Central memory CD4-positive, alpha-beta T cell (primary cell): ENCODE measurements at places on chromosomes 12 and 14.

DNA sequence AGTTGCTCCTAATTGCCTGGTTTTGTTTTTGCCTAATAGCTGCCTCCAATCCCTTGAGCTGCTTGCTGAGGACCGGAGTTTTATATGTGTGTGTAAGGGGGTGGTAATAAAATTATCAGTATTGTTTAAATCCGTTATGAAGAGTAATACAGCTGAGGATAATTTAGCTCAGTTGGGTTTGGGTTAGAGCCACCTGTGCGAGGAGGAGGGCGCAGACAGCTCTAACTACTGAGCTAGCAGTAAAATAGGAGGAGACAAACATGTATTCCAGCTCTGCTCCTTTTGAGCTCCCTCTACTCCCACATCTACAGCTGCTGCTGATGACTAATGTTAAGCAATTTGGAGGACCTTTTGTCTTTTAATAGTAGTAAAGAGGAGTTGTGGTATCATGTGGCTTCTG, 61.5 kb downstream of the SPATS2 start:
- no peak for DNase-seq

DNA sequence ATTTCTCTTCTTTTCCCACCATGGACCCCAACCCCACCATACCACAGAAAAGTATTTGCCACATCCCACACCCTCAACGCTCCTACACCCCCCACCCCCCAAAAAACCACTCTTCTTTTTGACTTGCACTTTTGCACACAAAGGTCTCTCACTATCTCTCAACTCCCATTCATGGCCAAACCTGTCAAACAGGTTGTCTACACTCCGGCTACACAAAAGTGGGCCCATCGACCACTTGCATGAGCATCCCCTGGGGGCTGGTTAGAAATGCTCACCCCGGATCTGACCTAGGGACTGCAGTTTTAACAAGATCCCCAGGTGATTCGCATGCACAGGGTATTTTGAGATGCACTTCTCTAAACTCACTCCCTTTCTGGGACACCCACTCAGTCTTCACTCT, 248.2 kb downstream of the DPF3 start:
- no peak for DNase-seq

DNA sequence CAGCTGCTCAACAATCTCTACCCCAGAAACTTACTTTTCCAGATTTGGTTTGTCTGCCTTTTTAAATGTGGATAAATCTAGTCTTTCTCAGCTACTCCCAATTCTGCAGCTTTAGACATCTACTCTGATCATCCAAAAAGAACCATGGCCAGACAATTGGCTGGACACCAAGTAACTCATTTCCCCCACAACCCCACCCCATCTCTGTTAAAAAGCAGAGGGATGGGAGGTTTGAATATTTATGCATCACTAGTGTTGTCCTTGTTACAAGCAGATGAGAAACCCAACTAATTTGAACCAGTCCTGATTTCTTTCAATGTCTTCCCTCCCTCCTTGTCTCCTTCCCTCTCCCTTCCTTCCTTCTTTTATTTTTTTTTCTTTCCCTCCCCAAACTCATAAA, 391.9 kb downstream of the GALC start:
- DNase-seq = no peak

GRCh38 chr14:52553671-52554575, 1.3 kb downstream of the GPR137C start:
- DNase-seq = peak; percentile 81

- DNase-seq = no peak
Observed at GRCh38 chr12:71303199-71303598, 136.4 kb upstream of the LGR5 start.

GRCh38 chr12:57110104-57111030, 795 bp downstream of the STAT6 start:
- peak; percentile 59 for DNase-seq

- DNase-seq = no peak
Observed at GRCh38 chr12:18932715-18933114, 194.8 kb downstream of the CAPZA3 start.

DNA sequence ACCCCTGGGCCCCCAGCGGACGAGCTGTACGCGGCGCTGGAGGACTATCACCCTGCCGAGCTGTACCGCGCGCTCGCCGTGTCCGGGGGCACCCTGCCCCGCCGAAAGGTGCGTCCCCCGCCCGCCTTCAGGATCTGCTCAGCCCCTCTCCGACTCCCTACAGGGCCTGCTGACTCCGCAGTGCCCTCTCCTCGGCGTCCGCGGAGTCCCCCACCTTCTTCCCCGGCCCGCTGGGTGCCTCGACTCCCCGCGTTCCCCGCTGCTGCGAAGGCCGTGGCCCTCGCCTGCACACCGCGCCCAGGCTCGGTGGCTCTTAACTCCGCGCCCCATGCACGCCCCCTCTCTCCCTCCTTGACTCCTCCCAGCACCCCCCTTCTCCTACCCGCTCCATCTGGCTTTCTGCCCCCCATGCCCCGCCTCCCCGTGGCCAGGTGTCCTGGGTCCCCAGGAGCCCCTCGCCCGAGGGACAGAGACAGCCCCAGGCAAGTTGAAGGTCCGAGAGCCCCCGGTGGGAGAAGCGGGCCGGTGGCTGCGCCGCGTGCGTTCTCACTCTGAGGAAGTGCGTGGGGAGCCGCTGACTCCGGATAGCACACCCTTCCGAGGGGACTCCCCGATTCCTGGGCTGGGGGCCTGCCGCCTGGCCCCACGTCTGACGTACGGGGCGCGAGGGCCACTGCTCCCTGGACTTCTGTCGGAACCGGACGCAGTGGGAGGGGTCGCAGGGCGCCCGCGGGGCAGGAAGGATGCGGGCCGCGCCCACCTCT, 594 bp downstream of the TAMALIN start:
- peak; percentile 78 for DNase-seq

GRCh38 chr14:69363055-69363454, 35.0 kb downstream of the ERH start:
- DNase-seq = no peak
